ENCODE measurements at places on chromosomes 4 and X. TPM values are rescaled to one million over a fixed set of nuclear protein-coding genes. Genes with fewer than 3 reads are reported as not detected.

HS6ST2 gene
- total RNA-seq, result 1.5 TPM

RNF175 gene
- 1.3 TPM for total RNA-seq

GRK4 gene
- total RNA-seq, result 1.6 TPM

RNF128 gene
- 0.17 TPM for total RNA-seq

NIPAL1 gene
- 0.50 TPM for total RNA-seq

PNMA6A gene
- 1.8 TPM for total RNA-seq

ATOH1 gene
- not detected for total RNA-seq

PDE5A gene
- 77.8 TPM for total RNA-seq

TMEM164 gene
- total RNA-seq, result 8.1 TPM

MAD2L1 gene
- total RNA-seq, result 27.2 TPM

DRD5 gene
- not detected for total RNA-seq
